ENCODE measurements at places on chromosomes 11 and 22. TPM values are rescaled to one million over a fixed set of nuclear protein-coding genes. Genes with fewer than 3 reads are reported as not detected.

The OR52A1 gene
- total RNA-seq = not detected

The KRTAP5-9 gene
- 0.53 TPM for total RNA-seq

The BEST1 gene
- total RNA-seq = 0.44 TPM

DNA sequence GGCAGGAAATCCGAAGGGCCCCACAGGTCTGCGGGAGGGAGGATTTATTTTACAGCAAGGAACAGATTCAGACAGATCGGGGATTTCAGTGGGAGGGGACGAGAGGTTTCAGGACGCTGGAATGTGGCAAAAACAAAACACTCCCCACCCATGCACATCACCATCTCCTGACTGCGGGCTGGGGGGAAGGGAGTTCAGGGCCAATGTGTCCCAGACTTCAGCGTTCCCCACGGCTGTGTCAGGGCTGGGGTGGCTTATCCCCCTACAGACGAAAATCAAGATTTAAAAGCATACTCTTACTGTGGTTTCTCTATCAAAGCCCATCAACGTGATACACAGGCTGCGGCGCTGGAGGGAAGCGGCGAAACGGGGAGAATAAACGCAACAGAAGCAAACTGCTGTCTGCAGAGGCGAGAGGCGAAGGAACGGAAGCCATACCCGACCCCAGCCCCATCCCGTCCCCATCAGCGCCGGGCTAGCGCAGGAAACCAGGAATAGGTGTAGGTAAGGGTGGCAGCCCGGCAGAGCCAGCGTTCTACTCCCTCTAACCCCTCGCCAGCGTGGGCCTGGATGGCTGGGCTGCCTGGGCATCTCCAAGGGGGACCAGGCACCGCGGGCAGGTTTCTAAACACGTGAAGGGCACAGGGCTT lies 2.7 kb downstream of the TENM4 start:
- peak overlapping the region; percentile 46 for H3K27ac ChIP-seq
- peak overlapping the region; percentile 81 for H3K4me3 ChIP-seq
- no peak for DNase-seq
- no peaks in the 10 kb centered on the region for H3K36me3 ChIP-seq
- H3K4me1 ChIP-seq = peaks cover 44% of the 10 kb centered on the region

DNA sequence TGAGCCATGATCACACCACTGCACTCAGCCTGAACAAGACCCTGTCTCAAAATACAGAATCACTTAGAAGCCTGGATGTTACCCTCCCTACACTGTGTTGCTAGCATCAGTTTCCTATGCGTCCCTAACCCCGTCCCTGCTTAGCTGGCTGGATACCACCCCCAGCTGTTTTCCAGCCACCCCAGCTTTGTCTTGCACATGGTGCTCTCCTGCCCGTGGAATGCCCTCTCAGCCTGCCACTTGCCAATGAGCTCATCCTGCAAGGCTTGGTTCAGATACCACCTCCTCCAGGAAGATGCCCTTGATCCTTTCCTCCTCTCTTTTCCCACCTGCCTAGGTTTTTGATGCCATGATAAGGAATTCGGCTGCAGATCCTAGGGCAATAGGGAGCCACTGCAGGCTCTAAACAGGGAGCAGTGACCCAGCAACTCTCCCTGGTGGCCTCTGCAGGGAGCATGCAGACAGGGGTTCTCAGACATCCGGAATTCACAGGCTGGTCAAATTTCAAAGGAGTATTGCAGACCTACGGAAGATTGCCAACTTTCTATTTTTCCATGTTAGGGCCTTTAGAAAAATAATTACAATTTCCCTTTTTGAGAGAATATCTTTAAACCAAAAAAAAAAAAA lies 52.7 kb upstream of the WNT7B start:
- no peaks in the 10 kb centered on the region for H3K36me3 ChIP-seq
- peaks cover 33% of the 10 kb centered on the region for H3K27me3 ChIP-seq
- H3K4me1 ChIP-seq = peaks cover 6% of the 10 kb centered on the region
- no peak overlapping the region for H3K27ac ChIP-seq
- H3K4me3 ChIP-seq = no peak overlapping the region
- no peak for DNase-seq

DNA sequence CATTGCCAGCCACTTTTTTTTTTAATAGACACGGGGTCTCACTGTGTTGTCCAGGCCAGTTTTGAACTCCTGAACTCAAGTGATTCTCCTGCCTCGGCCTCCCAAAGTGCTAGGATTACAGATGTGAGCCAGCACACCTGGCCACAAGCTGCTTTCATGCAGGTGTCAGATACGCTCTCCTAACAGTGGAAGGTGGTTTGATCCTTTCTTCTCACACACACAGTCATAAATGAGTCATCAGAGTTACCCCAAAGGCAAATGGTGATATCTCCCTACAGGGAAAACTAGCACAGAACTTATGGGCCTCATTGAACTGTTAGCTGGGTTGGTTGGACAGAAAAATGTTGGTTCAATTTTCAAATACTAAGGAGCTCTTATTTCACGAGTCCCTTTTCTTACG lies 38.2 kb upstream of the UBASH3B start:
- peaks cover 2% of the 10 kb centered on the region for H3K27me3 ChIP-seq
- no peak overlapping the region for H3K27ac ChIP-seq
- no peaks in the 10 kb centered on the region for H3K4me1 ChIP-seq

DNA sequence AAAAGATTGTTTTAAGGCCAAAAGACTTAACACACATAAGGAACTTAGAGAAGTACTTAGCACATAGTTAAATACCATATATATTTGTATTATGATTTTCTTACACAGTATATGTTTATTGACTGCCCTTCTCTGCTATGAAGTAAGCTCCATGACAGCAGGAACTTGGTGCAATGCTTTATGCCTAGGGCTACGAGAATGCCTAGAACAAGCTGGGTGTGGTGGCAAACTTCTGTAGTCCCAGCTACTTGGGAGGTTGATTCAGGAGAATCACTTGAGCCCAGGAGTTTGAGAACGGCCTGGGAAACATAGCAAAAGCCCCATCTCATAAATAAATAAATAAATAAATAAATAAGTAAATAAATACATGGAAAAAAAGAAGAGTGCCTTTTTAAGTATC lies 1.9 kb downstream of the SLC5A12 start:
- DNase-seq = no peak
- H3K36me3 ChIP-seq = no peaks in the 10 kb centered on the region
- no peaks in the 10 kb centered on the region for H3K27me3 ChIP-seq
- no peak overlapping the region for H3K4me3 ChIP-seq
- H3K4me1 ChIP-seq = no peaks in the 10 kb centered on the region

- H3K4me1 ChIP-seq = no peaks in the 10 kb centered on the region
- DNase-seq = no peak
- peaks cover 34% of the 10 kb centered on the region for H3K36me3 ChIP-seq
Observed at GRCh38 chr22:42794551-42795510, 62.2 kb downstream of the ARFGAP3 start.

Data from activated B cell treated with CpG ODN at 0.5 μM for 24 hours (primary cell).